ENCODE measurements at places on chromosomes 1 and 21.

GRCh38 chr1:168469690-168470089 is 74.1 kb downstream of the XCL2 start:
- DNase-seq, result peak; percentile 45

GRCh38 chr1:6868660-6869380 is 83.6 kb downstream of the CAMTA1 start:
- DNase-seq, result no peak

DNA sequence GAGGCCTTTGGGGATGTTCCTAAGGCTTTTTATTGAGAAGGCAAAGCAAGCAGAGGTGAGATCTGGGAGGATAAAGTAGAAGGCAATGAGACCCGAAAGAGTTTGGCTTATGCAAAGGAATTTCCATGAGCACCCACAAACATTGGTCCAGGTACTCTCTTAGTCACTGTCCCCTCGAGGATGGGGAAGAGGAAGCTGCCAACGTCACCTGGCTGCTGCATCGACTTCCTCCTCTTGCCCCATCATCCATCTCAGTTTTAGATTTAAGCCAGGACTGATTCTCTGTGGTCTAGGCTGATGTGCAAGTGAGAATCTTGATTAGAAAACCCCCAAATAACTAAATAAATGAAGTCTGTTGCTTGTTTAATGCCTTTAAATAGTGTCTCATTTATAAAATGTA is 28.7 kb downstream of the RUNX1 start:
- DNase-seq, result no peak

GRCh38 chr1:246065592-246065991 is 441.5 kb downstream of the SMYD3 start:
- DNase-seq, result no peak

GRCh38 chr21:34268493-34268892 is 95.3 kb upstream of the KCNE2 start:
- no peak for DNase-seq

DNA sequence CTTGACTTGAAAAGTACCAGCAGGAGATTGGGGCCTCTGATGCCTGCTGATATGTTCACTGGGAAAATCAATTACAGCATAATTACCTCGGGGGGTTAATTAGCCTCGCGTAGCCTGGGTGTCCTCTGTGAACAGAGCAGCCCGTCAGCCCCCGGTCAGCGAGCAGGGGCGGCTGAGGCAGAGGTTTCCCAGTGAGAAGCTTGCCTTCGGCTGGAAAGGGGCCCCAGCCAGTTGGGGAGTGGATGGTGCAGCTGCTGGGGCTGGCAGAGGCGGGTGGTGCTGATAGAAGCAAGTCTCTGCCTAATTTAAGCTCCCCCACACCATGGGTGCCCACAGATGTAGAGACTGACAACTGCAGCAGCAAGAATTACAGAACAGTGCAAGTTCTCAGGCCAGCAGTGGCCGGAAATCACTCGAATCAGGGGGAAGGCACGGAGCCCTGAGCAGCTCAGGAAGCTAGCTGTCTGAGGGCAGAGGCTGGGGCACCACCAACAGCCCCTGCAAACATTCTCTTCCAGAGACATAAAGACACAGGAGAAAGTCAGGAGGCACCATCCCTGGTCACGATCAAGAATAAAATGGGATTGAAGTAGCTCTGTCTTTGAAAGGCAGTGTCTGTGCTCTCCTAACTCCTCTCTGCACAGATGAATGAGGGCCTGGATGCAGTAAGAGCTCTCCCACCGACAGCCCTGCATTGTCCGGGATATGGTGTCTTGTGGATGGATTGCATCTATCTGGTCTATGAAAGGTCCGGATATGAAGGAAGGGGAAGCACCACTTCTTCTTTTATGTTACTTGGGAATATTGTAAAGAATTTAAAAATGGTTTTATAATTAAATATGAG is 166.5 kb upstream of the CD34 start:
- no peak for DNase-seq

- peak; percentile 81 for DNase-seq
Measured at GRCh38 chr1:8889925-8890785, 11.7 kb upstream of the ENO1 start.

DNA sequence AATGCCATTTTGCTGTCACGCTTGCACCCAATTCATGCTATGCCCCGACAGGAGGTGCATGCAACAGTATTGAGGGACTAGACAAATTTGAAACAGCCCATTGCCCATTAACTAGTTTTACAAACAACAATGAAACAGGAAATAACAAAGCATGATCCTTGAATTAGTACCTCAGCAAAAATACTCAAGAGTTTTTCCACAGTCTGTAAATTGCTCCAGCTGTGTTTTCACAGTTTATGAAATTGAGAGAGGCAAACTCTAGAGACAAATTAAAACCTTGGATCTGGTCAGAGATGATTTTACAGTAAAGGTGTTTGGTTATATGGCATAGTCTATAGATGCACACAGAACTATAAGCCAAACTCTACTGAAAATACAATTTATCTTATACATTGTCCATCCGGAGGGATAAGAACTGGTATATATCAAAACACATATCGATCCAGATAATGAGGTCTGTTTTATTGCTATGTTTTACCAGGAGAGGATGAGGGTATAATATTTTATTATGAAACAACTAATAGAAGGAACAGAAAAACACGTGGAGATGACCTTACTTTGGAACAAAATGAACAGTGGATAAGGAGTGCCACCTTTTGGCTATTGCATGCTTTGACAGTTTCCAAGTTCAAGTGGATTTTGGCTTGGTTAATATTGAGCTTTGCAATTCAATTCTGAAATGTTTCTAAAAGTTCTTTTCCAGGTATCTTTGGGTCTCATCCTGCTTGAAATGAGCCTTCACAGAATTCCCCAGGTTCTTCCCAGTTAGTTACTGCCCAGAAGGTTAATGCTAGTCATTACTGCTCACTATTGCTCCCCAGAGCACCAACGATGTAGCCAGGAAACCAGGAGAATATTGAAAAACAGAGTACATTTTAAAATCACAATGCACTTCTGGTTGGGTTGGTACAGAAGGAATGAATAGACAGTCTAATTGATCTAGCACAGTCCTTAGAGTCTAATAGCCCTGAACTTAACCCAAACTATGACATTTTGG is 45.7 kb downstream of the ZC3H11B start:
- DNase-seq, result peak; percentile 72

DNA sequence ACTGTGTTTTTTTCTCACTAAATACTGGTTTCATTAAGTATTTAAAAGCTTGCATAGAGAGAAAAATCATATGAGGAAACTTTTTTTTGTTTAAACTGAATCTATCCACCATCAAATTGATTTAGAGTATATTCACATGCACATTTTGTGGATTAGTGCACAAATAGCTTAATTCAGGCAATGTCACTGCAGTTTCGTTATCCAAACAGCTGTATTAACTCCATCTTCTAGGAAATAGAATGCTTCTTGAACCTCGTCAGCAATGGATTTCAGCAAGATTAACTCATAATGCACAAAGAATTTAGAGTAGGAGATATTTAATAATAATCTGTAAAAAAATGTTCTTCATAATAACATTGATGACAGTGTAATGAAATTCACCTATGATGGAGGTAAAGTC is 37.5 kb downstream of the NEXN start:
- DNase-seq, result peak; percentile 34

DNA sequence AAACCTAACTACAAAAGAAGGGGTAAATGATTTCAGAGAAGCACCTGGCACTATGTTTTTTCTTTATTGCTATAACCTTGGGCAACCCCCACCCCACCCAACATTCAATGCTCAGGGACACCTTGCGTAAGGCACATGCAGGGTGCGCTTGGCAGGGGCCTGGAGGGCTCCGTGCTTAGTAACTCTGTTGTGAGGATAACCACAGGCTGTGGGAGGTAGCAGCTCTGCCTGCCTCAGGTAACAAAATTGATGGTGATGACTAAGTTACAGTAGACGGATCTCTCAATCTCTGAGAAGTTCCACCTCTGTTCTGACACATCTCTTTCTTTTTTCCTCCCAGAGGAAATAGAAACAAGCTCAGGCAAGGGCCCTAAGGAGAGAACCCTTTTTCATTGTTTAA is 8.7 kb upstream of the CCN1 start:
- peak; percentile 78 for DNase-seq

GRCh38 chr1:38014171-38014570 is 1.6 kb downstream of the UTP11 start:
- DNase-seq, result no peak

GRCh38 chr1:240618946-240619345 is 7.0 kb upstream of the GREM2 start:
- DNase-seq, result no peak

DNA sequence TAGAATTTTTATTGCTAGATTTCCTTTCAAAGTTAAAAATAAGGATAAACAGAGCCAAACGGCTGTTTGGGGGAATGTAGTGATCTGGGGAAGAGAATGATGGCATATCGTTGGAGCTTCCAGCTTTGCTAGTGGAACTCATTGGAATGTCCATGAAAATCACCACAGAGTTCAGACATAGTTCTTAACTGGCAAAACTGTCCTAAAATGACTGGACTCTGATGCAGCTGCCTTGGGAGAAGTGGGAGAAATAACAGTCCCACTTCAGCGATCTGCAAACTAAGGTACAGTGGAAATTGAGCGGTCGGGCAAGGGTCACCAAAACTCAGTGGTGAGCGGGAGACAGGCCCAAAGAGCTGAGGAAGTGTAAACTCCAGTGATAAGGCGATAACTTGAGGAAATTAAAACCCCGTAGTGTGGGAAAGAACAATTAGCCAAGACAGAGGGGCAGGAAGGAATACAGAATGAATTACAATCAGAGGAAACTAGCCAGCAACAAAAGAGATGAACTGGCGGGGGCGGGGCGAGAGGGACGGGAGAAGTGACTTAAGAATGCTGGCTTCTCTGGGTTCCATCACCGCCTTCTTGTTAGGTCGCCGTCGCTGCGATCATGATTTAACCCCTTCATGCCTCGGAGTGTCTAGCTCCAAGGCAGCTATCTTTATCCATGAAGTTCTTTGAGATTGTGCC is 89.8 kb upstream of the ARHGAP29 start:
- no peak for DNase-seq

- no peak for DNase-seq
Measured at GRCh38 chr1:39656391-39656790, 15.5 kb downstream of the NT5C1A start.

DNA sequence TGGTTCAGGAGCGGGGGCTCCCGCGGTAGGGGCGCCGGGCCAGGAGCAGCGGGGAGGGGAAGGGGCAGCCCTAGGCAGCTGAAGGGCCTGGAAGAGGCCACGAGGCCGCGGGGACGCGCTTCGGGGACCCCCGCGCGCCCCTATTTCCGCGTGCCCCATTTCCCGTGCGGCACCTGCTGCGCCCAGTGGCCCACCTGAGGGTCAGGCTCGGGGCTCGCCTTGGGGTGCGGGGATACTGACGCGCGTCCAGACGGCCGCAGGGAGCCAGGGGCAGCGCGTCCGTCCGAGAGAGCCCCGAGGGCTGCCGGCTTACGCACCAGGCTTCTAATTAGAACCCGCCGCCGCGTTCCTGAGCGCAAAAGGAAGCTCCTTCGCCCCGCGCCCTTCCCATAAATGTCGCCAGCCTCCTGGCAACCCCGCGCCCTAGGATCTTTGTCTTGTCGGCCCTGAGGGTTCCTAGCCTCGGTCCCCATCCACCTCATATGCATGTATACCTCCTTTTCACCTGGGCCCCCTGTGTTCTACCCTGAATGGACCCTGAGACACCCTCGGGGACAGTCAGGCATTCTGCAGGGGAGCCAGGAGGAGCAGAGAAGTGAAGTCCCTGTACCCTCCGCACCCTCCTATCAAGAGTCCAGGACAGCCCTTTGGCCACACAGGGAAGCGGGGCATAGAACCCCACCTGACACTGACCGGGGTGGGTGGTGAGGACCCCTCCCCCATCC is 1.8 kb downstream of the WNT3A start:
- no peak for DNase-seq

DNA sequence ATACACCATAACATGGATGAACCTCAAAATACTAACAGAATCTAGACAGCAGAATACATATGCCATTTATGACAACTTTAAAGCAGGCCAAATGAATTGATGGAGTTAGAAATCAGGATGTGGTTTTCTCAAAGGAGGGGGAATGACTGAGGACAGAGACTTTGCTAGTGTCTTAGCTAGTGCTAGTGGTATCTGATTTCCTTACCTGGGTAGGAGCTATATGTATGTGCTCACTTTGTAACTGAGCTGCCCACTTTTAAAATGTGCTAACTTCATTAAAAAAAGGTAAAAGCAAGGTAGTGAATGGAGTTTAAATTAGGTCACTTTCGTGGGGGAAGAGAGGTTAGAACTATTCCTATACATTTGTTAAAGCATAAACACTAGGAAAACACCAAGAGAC is 2.6 kb downstream of the GTF2B start:
- no peak for DNase-seq

GRCh38 chr1:212257157-212257556 is 28.1 kb upstream of the PPP2R5A start:
- DNase-seq, result no peak

DNA sequence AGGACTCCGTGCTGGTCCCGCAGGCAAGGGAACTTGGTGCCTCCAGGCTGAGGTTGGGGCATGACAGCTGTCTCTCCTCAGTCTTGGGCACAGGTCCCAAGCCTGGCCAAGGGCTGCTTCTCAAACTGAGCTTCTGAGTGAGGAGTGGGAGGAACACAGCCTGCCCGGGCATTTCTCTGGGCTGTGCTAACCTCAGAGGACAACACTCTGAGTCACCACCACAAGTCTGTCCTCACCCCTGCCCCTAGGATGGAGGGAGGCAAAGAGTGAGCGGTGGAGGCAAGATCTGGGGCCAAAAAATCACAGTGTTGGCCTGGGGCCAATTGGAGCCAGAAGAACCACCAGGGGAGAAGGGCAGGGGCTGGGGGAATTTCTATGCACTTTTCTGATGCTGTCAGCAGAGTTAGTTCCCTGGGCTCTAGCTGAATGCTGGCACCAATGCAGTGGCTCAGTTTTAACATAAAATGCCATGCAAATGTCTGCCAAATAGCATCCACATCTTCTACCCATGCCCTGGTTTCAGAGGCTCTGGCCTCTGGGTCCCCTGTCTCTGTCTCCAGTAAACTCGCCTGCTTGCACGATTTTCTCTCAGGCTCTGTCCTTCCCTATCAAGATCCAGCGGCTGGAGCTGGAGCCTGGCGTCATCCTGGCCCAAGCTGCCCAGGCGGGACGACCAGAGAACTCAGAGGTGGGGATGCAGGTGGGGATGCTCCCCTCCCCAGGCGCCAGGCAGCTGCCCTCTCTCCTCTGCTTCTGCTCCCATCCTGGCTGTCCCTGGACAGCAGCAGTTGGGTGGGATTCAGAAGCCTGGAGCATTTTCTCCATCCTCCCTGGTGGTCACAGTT is 11.0 kb upstream of the CDK18 start:
- DNase-seq, result peak; percentile 82

- DNase-seq, result no peak
Measured at GRCh38 chr1:69163779-69164178, 403.9 kb upstream of the LRRC7 start.

DNA sequence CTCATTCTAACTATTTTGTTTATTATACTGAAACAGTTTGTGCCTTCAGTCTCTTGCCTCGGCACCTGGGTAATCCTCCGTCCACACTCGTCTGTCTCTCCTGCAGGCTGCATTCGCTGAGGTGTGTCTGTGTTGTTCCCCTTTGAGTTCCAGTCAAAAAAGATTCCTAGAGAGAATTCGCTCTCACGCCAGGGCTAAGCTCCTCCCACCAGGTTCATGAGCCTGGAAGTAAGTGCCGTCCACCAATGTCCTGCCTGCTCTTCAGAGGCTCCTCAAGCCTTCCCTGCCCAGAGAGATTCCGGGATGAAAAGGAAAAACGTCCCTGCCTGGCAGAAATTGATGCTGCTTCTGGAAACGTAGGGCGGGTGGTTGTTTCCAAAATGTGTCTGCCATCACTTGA is 12.9 kb downstream of the KIAA2013 start:
- peak; percentile 67 for DNase-seq
